Natural killer cell (primary cell): ENCODE measurements at places on chromosomes 6 and 20.

- H3K27ac ChIP-seq, result no peak overlapping the region
- H3K36me3 ChIP-seq, result no peaks in the 10 kb centered on the region
- H3K4me3 ChIP-seq, result no peak overlapping the region
- no peaks in the 10 kb centered on the region for H3K27me3 ChIP-seq
Observed at GRCh38 chr6:47357827-47358226, 48.1 kb upstream of the TNFRSF21 start.

- H3K27ac ChIP-seq, result no peak overlapping the region
- DNase-seq, result no peak
- no peaks in the 10 kb centered on the region for H3K36me3 ChIP-seq
- H3K4me1 ChIP-seq, result no peaks in the 10 kb centered on the region
- no peak overlapping the region for H3K4me3 ChIP-seq
- H3K27me3 ChIP-seq, result peaks cover 65% of the 10 kb centered on the region
Observed at GRCh38 chr6:137518386-137518983, 24.3 kb upstream of the OLIG3 start.

DNA sequence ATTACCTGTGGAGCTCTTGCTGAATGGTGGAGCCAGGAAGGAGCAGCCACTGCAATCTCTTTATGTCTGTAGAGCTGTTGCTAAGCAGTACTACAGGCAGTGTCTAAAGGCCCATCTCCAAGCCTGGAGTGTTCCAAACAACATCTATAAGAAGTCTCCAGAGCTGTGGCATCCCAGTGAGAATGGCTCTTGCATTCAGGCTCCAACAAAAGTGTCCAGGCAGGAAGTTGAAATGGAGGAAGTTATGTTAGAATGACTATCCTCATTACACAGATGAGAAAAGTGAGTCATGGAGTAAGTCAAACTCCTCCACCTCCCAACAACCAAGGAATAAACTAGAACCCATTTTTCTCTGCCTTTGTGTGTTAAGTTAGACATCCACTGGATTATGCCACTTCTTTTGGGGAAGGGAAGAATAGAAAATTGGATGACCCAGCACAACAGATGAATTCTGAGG is 288.5 kb upstream of the STXBP5 start:
- no peaks in the 10 kb centered on the region for H3K4me1 ChIP-seq
- no peaks in the 10 kb centered on the region for H3K36me3 ChIP-seq
- no peak for DNase-seq
- H3K4me3 ChIP-seq, result no peak overlapping the region

DNA sequence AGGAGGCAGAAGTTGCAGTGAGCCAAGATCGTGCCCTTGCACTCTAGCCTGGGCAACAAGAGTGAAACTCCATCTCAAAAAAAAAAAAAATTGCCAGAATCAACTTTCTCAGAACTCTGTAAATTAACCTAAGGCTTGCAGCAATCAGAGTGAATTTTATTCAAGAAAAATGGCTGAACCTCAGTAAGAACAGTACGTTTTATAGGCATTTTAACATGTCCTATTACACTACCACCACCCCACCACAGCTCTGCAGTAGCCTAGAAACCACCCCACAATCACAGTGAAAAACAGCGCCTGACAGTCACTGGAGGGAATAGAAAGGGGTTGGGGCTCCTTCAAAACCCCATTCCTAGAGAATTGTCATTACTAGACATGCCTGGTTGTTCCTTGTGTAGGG is 16.4 kb upstream of the BTN1A1 start:
- no peaks in the 10 kb centered on the region for H3K27me3 ChIP-seq
- DNase-seq, result no peak
- H3K27ac ChIP-seq, result no peak overlapping the region
- no peak overlapping the region for H3K4me3 ChIP-seq

GRCh38 chr6:3664625-3665041 is 86.9 kb downstream of the PXDC1 start:
- H3K27me3 ChIP-seq, result no peaks in the 10 kb centered on the region
- no peak overlapping the region for H3K27ac ChIP-seq
- H3K4me3 ChIP-seq, result no peak overlapping the region

GRCh38 chr20:61045876-61046585 is 206.0 kb upstream of the CDH4 start:
- H3K4me1 ChIP-seq, result no peaks in the 10 kb centered on the region
- H3K27me3 ChIP-seq, result no peaks in the 10 kb centered on the region
- H3K27ac ChIP-seq, result no peak overlapping the region

- H3K4me1 ChIP-seq, result no peaks in the 10 kb centered on the region
- no peak overlapping the region for H3K27ac ChIP-seq
- H3K36me3 ChIP-seq, result no peaks in the 10 kb centered on the region
- H3K4me3 ChIP-seq, result no peak overlapping the region
- DNase-seq, result no peak
- no peaks in the 10 kb centered on the region for H3K27me3 ChIP-seq
Observed at GRCh38 chr6:116533233-116533957, 12.1 kb downstream of the TRAPPC3L start.

DNA sequence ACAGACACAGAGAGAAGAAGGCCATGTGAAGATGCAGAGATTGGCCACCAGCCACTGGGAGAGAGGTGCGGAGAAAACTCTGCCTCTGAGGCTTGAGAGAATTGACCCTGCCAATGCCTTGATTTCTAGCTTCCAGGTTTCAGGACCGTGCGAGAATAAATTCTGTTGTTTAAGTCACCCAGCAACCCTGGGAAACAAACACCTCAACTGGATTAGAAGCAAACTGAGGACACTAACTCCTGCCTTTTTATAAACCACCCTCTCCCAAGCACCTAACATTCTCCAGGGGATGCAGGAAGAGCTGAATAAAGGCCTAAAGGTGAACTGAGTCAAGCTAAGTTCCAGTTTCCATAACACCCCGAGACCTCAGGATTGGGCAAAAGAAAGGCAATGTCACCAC is 136.1 kb downstream of the ANKRD60 start:
- H3K27me3 ChIP-seq, result peaks cover 2% of the 10 kb centered on the region
- DNase-seq, result no peak
- H3K36me3 ChIP-seq, result no peaks in the 10 kb centered on the region
- no peak overlapping the region for H3K27ac ChIP-seq
- no peaks in the 10 kb centered on the region for H3K4me1 ChIP-seq
- H3K4me3 ChIP-seq, result no peak overlapping the region

GRCh38 chr6:156517088-156517487 is 260.1 kb upstream of the ARID1B start:
- H3K4me1 ChIP-seq, result no peaks in the 10 kb centered on the region
- no peak overlapping the region for H3K4me3 ChIP-seq
- no peak for DNase-seq
- H3K27ac ChIP-seq, result no peak overlapping the region
- no peaks in the 10 kb centered on the region for H3K27me3 ChIP-seq
- no peaks in the 10 kb centered on the region for H3K36me3 ChIP-seq

- no peak overlapping the region for H3K4me3 ChIP-seq
- H3K4me1 ChIP-seq, result peaks cover 2% of the 10 kb centered on the region
- no peaks in the 10 kb centered on the region for H3K27me3 ChIP-seq
Observed at GRCh38 chr20:17560344-17561074, 9.4 kb upstream of the DSTN start.

- H3K4me1 ChIP-seq, result peaks cover 5% of the 10 kb centered on the region
- no peaks in the 10 kb centered on the region for H3K27me3 ChIP-seq
- H3K4me3 ChIP-seq, result no peak overlapping the region
- no peaks in the 10 kb centered on the region for H3K36me3 ChIP-seq
Observed at GRCh38 chr6:149452037-149452939, 32.5 kb downstream of the ZC3H12D start.

DNA sequence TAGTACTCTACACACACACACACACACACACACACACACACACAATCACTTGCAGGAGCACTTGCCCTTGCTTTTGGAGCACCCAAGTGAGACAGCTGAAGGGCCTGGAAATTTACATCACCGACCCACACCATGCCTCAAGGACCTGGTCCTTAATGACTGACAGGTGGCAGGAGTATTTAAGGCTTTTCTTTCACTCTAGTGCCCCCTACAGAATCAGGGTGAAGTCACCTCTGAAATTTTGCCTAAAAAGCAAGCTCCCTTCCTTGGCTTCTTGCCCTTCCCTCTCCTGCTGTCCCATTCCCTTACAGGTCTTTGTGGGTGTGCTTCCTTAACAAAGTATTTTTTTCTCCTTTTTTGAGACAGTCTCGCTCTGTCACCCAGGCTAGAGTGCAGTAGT is 353.5 kb upstream of the IRAK1BP1 start:
- H3K27ac ChIP-seq, result no peak overlapping the region
- no peaks in the 10 kb centered on the region for H3K27me3 ChIP-seq
- no peak overlapping the region for H3K4me3 ChIP-seq
- H3K36me3 ChIP-seq, result no peaks in the 10 kb centered on the region
- no peak for DNase-seq

- peaks cover 26% of the 10 kb centered on the region for H3K4me1 ChIP-seq
- H3K4me3 ChIP-seq, result no peak overlapping the region
- no peaks in the 10 kb centered on the region for H3K27me3 ChIP-seq
Observed at GRCh38 chr6:5511954-5512353, 250.6 kb downstream of the FARS2 start.

DNA sequence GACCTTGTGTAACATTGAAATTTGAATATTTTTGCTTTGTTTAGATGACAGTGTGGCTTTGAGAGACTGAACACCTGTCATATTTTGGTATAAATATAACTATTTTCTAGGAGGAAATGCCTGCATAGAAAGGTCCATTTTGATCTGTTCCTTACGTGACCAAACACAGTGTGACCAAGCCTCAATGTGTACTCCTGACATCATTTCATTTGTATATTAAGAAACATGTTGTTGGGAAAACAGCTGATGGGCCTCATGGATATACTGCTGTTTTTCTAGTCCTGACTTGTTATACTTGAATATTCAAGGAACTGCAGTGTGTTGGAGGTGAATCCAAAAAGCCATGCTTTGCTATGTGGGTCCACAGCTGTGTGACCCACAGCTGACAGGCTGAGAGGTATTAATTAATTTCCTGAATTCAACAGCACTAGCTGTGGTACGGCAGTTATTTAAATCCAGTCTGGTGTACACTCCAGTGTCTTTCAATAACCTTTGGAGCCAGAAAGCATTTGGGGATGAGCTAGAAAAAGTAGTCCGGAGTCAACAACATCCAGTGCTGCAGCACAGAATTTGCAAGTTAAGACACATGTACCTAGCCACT is 18.9 kb downstream of the NCOA7 start:
- H3K27me3 ChIP-seq, result no peaks in the 10 kb centered on the region
- H3K27ac ChIP-seq, result no peak overlapping the region
- H3K4me3 ChIP-seq, result no peak overlapping the region
- peaks cover 3% of the 10 kb centered on the region for H3K36me3 ChIP-seq
- no peak for DNase-seq

DNA sequence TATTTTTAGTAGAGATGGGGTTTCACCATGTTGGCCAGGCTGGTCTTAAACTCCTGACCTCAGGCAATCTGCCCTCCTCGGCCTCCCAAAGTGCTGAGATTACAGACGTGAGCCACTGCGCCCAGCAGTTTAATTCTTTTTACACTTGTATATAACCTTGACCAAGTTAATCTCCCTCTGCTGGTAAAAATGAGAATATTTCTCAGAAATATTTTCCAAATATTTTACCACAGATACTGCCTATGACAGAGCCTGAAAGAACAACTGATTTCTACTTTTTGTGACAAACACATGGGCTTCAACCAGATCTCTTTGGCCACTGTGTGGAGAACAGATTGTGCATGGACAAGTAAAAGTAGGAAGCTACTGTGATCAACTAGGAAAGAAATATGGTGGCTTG is 21.2 kb upstream of the NHSL1 start:
- no peak overlapping the region for H3K27ac ChIP-seq
- peak; percentile 21 for DNase-seq
- H3K27me3 ChIP-seq, result no peaks in the 10 kb centered on the region
- H3K36me3 ChIP-seq, result no peaks in the 10 kb centered on the region
- peaks cover under 1% of the 10 kb centered on the region for H3K4me1 ChIP-seq

DNA sequence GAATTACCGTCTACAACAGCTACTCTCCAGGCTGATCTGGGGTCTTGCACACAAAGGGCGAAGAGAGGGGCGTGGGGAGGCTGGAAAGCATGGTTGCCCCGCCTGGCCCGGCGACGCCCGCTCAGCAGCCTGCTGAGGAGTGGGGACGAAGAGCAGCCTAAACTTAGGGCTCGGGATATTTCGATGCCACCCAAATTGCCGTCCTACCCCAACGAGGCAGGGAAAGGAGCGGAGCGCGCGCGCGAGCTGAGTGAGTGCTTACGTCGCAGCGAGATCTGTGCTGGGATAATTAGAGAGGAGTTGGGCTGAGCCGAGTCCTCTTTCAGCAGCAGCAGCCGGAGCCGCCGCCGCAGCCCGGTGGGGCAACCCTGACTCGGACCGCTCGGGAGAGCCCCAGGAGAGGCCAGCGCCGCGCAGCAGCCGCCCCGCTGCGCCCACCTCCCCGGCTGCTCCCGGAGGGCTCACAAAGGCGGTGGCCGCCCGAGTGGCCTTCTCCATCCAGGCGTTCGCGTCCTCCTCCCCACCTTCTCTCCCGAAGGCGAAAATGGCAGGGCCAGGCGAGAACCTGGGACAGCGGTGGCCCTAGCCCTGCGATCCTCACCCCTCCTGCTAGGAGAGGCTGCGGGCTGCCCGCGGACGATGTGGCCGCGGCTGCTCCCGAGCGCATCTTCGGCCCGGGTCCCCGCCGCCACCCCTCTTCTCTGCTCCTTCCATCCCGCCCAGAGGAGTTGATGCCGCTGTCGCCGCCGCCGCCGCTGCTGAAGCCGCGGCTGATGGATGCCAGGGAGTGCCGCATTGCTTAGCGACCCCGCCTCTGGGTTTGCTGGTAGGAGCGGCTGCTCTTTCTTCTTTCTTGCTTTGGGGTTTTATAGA is at the start of gene CLVS2:
Gene CLVS2, plus strand, starts transcription at position 315 of the 873 bp plus-strand sequence. CDS start 1,543 bp downstream, outside the sequence.
- H3K27me3 ChIP-seq, result peaks cover 15% of the 10 kb centered on the region
- H3K4me1 ChIP-seq, result no peaks in the 10 kb centered on the region
- no peak within 1 kb of the TSS for H3K4me3 ChIP-seq
- H3K27ac ChIP-seq, result no peak within 1 kb of the TSS

GRCh38 chr20:46951840-46952497 is 57.3 kb downstream of the EYA2 start:
- no peaks in the 10 kb centered on the region for H3K4me1 ChIP-seq
- no peaks in the 10 kb centered on the region for H3K27me3 ChIP-seq
- no peak overlapping the region for H3K27ac ChIP-seq
- no peaks in the 10 kb centered on the region for H3K36me3 ChIP-seq
- DNase-seq, result no peak

- no peaks in the 10 kb centered on the region for H3K4me1 ChIP-seq
- no peaks in the 10 kb centered on the region for H3K27me3 ChIP-seq
Observed at GRCh38 chr20:58293453-58293852, 16.1 kb upstream of the RAB22A start.

GRCh38 chr6:150537491-150537890 is 62.2 kb upstream of the PLEKHG1 start:
- H3K4me1 ChIP-seq, result no peaks in the 10 kb centered on the region
- no peak overlapping the region for H3K4me3 ChIP-seq
- H3K27me3 ChIP-seq, result no peaks in the 10 kb centered on the region
- no peak overlapping the region for H3K27ac ChIP-seq

DNA sequence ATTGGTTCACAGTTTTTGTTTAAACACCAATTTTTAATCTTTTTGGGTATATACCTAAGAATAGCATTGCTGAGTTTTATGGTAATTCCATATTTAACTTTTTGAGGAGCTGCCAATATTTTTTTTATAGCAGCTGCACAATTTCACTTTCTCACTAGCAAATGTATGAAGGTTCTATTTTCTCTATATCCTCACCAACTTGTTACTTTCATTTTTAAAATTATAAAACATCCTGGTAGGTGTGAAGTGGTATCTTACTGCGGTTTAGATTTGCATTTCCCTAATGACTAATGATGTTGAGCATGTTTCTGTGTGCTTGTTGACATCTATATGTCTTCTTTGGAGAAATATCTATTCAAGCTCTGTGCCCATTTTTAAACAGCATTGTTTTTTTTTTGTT is 452.1 kb downstream of the GRIK2 start:
- no peak overlapping the region for H3K4me3 ChIP-seq
- no peaks in the 10 kb centered on the region for H3K27me3 ChIP-seq
- H3K4me1 ChIP-seq, result peaks cover 3% of the 10 kb centered on the region
- DNase-seq, result peak; percentile 52
- no peak overlapping the region for H3K27ac ChIP-seq

GRCh38 chr20:20547221-20547875 is 165.1 kb downstream of the RALGAPA2 start:
- H3K4me1 ChIP-seq, result peaks cover 5% of the 10 kb centered on the region
- no peak overlapping the region for H3K27ac ChIP-seq
- no peaks in the 10 kb centered on the region for H3K27me3 ChIP-seq
- H3K4me3 ChIP-seq, result no peak overlapping the region
- no peak for DNase-seq
